ENCODE measurements at places on chromosomes 2 and 18. TPM values are rescaled to one million over a fixed set of nuclear protein-coding genes. Genes with fewer than 3 reads are reported as not detected.

Gene LIMS2
- total RNA-seq = 173 TPM

Gene NOL4
- not detected for total RNA-seq

Gene CD8B
- total RNA-seq = not detected

Gene COLEC12
- total RNA-seq = 17.8 TPM

Gene OR6B2
- not detected for total RNA-seq

DNA sequence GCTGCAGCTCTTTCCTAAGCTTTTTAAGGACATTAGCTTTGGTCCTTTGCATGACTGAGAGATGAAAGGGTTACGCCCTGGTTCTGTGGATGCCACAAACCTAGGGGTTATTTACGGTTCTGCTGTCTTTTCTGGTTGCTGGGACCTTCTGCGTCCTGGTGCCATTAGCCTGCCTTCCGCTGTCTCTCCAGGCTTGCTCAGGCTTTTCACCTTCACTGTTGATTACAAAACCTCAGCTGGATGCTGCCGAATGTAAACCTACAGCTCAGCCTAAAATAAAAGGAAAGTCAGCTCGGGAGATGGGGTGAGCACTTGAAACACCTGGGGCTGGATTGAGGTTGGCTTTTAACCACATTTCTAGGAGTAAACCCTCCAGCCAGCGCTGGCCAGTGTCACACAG is 130.9 kb upstream of the ARHGAP28 start:
- DNase-seq = no peak
- H3K27ac ChIP-seq = no peak overlapping the region
- no peaks in the 10 kb centered on the region for H3K36me3 ChIP-seq

GRCh38 chr2:33130544-33130943 is 183.8 kb downstream of the LTBP1 start:
- peaks cover 76% of the 10 kb centered on the region for H3K4me1 ChIP-seq
- peak overlapping the region; percentile 84 for H3K27ac ChIP-seq
- H3K36me3 ChIP-seq = peaks cover 1% of the 10 kb centered on the region
- no peaks in the 10 kb centered on the region for H3K27me3 ChIP-seq
- no peak for DNase-seq

DNA sequence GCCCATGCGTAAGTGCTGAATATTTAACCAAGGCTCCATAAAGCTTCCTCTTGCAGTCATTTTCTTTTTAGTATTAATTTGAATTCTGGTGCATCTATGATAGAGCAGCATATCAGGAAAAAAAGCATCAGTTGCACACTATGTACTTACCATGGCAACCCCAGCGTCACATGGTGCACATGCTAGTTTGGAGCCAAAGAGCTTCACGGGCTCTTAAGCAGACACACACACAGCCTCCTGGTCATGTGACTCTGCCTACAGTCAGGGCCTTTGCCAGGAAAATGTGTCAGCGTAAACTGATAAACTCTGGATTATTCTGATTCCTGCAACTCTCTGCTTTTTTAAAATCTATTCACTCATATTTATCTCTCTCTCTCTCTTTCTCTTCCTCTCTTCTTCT is 30.2 kb downstream of the NYAP2 start:
- no peaks in the 10 kb centered on the region for H3K4me1 ChIP-seq
- no peak overlapping the region for H3K4me3 ChIP-seq
- H3K27ac ChIP-seq = no peak overlapping the region
- H3K36me3 ChIP-seq = no peaks in the 10 kb centered on the region
- DNase-seq = no peak
- H3K27me3 ChIP-seq = no peaks in the 10 kb centered on the region

DNA sequence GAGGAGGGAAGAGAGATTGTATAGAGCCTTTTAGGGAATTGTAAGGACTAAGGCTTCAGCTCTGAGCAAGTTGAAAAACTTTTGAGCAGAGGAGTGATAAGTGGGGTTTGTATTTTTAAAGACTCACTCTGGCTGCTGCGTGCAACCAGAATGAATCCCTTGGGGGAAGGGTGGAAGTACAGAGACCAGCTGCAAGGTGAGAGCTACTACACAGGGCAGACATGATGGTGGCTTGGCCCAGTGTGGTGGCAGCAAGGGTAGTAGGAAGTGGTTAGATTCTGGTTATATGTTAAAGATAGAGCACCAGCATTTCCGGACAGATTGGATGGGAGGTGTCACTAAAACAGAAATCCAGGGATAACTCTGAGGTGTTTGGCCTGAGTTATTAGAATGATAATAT is 10.1 kb upstream of the SESTD1 start:
- no peaks in the 10 kb centered on the region for H3K27me3 ChIP-seq
- H3K36me3 ChIP-seq = no peaks in the 10 kb centered on the region
- peaks cover 47% of the 10 kb centered on the region for H3K4me1 ChIP-seq

- H3K36me3 ChIP-seq = no peaks in the 10 kb centered on the region
- H3K27ac ChIP-seq = peak overlapping the region; percentile 57
- H3K4me1 ChIP-seq = peaks cover 27% of the 10 kb centered on the region
- no peak for DNase-seq
- no peak overlapping the region for H3K4me3 ChIP-seq
- H3K27me3 ChIP-seq = no peaks in the 10 kb centered on the region
Measured at GRCh38 chr18:22734791-22735627, 198.1 kb upstream of the RBBP8 start.

DNA sequence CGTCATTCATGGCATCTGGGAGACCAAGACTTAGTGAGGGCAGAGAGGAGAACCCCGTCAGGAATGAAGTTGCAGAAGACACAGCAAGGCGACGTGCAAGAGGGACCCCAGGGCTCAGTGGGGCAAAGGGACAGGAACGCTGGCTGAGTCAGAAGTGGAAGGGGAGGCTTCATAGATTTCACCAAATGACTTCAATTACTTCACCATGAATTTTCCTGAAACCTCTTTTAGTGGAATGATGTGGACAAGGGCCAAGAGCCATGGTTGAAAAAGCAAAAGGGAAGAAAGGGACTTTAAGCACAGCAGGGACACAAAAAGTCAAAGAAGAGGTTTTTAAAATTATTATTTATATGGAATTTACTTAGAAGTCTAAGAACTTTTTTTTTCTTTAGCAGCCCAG is 141.6 kb upstream of the PID1 start:
- no peaks in the 10 kb centered on the region for H3K27me3 ChIP-seq
- no peaks in the 10 kb centered on the region for H3K36me3 ChIP-seq
- DNase-seq = no peak

DNA sequence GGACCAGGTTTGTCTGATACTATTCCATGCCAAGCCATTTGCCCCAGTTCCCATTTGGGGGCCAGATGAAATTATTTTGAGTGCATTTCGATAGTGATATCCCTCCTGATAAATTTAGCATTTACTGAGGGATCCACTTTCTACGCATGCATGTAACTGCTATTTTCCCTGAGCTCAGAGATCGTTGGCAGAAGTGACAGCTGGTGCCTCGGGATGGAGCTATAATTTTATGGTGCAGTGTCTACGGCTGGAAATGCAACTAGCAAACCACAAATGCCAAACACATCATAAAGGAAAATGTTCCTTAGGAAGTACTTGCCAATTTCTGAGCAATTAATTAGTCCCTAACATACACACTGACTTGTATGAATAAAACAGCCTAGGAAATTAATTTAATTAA is 254.8 kb downstream of the SLC8A1 start:
- no peak overlapping the region for H3K27ac ChIP-seq
- peaks cover 33% of the 10 kb centered on the region for H3K4me1 ChIP-seq
- peaks cover 4% of the 10 kb centered on the region for H3K36me3 ChIP-seq
- no peak for DNase-seq

- H3K4me3 ChIP-seq = no peak overlapping the region
- peaks cover 23% of the 10 kb centered on the region for H3K4me1 ChIP-seq
- H3K36me3 ChIP-seq = no peaks in the 10 kb centered on the region
- no peak for DNase-seq
Measured at GRCh38 chr2:169860149-169860548, 32.9 kb downstream of the UBR3 start.

- DNase-seq = no peak
- H3K27ac ChIP-seq = peak overlapping the region; percentile 85
- peaks cover 1% of the 10 kb centered on the region for H3K36me3 ChIP-seq
- H3K4me3 ChIP-seq = no peak overlapping the region
- no peaks in the 10 kb centered on the region for H3K27me3 ChIP-seq
Measured at GRCh38 chr2:18910843-18911242, 321.5 kb upstream of the NT5C1B start.

GRCh38 chr2:135299658-135300244 is 231.3 kb downstream of the ZRANB3 start:
- H3K27me3 ChIP-seq = no peaks in the 10 kb centered on the region
- H3K4me3 ChIP-seq = no peak overlapping the region
- peaks cover 19% of the 10 kb centered on the region for H3K36me3 ChIP-seq
- H3K4me1 ChIP-seq = no peaks in the 10 kb centered on the region
- no peak for DNase-seq

DNA sequence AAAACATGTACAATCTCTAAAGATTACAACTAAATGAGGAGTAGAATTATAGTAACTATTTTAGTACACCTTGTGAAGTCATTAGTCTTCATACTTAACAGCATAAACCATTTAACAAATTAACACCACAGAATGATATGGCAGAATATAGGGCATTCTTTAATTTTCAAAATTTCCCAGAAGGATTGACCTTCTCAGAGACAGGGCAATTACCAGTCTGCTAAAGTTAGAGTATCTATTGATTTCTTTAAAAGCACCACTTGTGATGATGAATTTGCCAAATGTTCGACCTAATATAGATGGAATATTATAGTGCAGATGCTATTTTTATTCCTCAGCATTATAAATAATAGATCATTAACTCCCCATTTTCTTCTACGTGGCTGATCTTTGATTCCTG is 192.6 kb downstream of the DPP4 start:
- no peak for DNase-seq
- peaks cover 22% of the 10 kb centered on the region for H3K27me3 ChIP-seq
- no peak overlapping the region for H3K4me3 ChIP-seq
- no peak overlapping the region for H3K27ac ChIP-seq
- no peaks in the 10 kb centered on the region for H3K4me1 ChIP-seq

DNA sequence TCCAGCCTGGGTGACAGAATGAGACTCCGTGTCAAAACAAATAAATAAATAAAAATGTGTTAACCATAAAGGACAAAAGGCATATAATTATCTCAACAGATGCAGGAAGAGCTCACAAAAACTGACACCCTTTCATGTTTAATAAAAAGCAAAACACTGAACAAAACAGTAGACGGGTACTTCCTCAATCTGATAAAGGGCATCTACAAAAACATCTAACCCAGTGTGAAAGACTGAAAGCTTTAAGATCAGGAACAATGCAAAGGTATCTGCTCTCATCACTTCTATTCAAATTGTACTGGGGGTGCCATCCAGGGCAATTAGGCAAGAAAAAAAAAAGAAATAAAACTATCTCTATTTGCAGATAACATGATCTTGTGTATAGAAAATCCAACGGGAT is 11.7 kb upstream of the NCL start:
- H3K36me3 ChIP-seq = no peaks in the 10 kb centered on the region
- H3K4me3 ChIP-seq = no peak overlapping the region
- DNase-seq = no peak
- H3K27ac ChIP-seq = no peak overlapping the region
- H3K4me1 ChIP-seq = no peaks in the 10 kb centered on the region
- peaks cover 10% of the 10 kb centered on the region for H3K27me3 ChIP-seq

All from chondrocyte (in vitro differentiated cells).